ENCODE measurements at places on chromosomes 16 and 17.

DNA sequence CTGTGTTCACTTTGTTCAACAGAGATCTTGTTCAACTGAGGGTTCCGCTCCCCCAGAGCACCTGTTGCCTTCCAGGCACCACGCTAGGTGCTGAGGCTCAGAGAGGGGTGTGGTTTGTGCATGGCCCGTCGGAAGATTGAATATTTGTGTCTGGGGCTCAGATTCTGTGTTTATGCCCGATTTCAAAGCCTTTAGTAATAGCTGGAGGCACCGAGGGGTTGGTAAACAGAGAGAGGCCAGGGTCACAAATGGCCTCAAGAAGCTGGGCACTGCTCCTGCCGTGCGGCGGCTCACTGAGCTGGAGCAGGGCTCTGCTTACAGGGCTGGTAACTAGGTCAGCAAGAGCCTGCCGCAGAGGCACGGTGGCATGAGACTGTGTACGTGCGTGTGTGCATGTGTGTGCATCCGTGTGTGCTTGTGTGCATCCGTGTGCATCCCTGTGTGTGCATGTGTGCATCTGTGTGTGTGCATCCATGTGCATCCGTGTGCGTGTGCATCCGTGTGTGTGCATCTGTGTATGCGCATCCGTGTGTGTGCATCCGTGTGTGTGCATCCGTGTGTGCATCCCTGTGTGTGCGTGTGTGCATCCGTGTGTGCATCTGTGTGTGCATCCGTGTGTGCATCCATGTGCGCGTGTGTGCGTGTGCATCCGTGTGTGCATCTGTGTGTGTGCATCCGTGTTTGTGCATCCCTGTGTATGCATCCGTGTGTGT is 5.4 kb downstream of the ITGAE start:
- no peak for DNase-seq

DNA sequence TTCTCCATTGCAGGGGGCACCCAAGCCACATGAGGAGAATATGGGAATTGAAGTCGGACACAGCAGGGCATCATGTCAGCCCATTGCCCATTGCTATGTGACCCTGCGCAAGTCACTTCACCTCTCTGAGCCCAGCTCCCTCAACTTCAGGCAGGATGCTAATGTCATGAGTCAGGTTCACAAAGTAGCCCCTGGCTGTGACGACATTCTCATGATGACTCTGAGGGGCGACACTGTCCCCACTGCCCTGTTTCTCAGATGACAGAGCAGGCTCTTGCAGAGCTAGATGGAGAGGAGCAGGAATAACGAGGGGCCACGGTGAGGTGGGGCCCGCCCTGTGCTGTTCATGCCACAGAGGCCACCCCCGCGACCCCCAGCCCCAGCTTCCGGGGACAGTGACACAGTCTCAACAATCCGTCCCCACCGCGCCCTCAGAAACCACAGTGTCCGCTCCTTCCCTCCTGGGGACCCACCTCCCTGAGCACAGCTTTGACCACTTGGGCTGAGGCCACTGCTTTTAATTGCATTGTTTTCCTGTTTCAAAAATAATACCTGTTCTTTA is 13.2 kb upstream of the ZNF469 start:
- no peak for DNase-seq

GRCh38 chr17:61285526-61286320 is 113.9 kb upstream of the TBX2 start:
- DNase-seq, result no peak

GRCh38 chr16:78689028-78689427 is 589.6 kb downstream of the WWOX start:
- no peak for DNase-seq

- no peak for DNase-seq
These were observed 67.1 kb downstream of the PRKCB start for GRCh38 chr16:23902748-23903414.

- no peak for DNase-seq
These were observed 24.3 kb upstream of the GSG1L start for GRCh38 chr16:28087675-28088300.

- no peak for DNase-seq
These were observed 9.2 kb downstream of the MPV17L start for GRCh38 chr16:15404792-15405191.

DNA sequence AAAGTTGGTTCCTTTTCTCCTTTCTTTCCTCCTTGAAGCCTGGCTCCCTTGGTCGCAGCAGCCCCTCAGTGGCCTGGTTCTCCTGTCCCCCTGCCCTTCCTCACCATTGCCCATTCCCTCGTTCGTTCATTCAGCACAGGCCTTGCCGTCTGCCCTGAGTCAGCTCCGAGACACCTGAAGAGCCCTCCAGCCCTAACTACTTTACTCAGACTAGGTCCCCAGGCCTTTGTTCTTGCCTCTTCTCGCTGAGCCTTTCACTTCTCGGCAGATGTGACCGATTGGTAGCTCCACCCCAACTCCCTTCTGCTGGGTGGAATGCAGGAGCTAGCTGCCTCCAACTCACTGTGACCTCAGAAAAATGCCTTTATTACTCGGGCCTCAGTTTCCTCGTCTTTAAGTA is 7.0 kb upstream of the ADAM11 start:
- DNase-seq, result no peak

DNA sequence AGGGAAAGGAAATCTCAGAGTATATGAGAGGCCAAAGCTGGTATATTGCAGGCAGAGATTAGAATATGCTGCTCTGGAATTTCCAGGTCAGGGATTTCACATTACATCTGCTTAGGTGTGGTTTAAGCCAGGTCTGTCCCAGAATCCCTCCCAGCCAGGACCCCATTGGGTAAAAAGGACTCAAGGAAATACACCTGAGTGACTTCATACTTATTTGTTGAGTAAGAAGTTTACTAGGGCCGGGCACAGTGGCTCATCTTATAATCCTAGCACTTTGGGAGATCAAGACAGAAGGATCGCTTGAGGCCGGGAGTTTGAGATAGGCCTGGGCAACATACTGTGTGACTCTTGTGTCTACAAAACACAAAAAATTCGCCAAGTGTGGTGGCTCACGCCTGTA is 7.2 kb downstream of the PIPOX start:
- no peak for DNase-seq

DNA sequence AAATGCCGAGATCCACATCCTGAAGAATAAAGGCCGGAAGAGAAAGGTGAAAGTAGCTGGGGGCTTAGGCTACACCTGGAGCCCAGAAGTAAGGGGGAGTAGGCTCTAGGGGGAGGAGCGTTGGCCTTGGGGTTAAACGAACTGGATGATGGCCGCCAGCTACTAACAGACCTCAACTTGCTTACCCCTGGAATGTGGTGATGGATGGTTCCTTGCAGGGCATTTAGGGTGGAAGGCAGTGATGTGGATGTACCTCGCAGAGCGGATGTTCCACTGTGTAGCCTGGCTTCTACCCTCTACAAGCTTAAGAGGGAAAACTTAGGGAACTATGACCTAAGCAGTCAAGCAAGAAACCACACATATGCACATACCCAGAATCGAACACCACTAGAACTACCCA is 2.3 kb upstream of the MAZ start:
- no peak for DNase-seq

GRCh38 chr16:89001117-89002027 is 24.4 kb upstream of the CBFA2T3 start:
- DNase-seq, result no peak

DNA sequence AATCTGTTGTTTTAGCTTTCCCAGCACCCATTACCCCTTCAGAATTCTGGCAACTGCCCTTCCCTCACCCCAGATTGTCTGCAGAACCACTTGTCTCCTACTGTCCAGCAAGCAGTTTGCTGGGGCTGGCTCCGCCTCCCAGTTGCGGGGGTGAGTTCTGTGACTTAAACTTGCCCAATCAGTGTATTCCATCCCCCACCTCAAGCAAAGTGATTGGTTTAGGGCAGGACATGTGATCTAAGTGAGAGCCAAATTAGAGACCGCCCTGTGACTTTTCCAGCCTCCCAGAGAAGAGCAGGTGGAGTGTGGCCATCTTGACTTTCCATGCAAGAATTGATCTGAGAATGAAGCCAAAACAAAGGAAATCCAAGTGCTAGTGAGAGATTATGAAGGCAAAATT is 22.7 kb upstream of the SRCIN1 start:
- DNase-seq, result peak; percentile 53

DNA sequence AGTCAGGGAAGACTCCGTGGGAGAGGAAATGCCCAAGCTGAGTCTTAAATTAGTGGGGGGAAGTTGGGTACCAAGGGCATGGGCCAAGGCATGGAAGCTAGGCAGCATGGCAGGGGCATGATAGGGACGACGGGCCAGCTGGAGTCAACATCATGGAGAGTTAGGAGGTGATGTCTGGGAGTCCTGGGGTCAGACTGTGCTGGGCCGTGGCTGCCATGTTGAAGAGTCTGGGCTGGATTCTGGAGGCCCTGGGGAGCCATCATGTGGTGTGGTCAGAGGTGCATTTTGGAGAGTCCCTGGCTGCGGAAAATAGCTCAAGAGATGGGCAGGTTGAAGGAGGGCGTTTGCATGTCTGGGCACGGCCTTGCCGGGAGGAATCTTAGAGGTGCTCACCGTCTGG is 85.2 kb downstream of the SDR42E1 start:
- no peak for DNase-seq

- no peak for DNase-seq
These were observed 2.5 kb downstream of the CORO1A start for GRCh38 chr16:30185683-30186421.

GRCh38 chr16:15440852-15441251 is 6.5 kb downstream of the BMERB1 start:
- DNase-seq, result no peak

- DNase-seq, result no peak
These were observed 17.5 kb downstream of the LIMD2 start for GRCh38 chr17:63682441-63682840.

DNA sequence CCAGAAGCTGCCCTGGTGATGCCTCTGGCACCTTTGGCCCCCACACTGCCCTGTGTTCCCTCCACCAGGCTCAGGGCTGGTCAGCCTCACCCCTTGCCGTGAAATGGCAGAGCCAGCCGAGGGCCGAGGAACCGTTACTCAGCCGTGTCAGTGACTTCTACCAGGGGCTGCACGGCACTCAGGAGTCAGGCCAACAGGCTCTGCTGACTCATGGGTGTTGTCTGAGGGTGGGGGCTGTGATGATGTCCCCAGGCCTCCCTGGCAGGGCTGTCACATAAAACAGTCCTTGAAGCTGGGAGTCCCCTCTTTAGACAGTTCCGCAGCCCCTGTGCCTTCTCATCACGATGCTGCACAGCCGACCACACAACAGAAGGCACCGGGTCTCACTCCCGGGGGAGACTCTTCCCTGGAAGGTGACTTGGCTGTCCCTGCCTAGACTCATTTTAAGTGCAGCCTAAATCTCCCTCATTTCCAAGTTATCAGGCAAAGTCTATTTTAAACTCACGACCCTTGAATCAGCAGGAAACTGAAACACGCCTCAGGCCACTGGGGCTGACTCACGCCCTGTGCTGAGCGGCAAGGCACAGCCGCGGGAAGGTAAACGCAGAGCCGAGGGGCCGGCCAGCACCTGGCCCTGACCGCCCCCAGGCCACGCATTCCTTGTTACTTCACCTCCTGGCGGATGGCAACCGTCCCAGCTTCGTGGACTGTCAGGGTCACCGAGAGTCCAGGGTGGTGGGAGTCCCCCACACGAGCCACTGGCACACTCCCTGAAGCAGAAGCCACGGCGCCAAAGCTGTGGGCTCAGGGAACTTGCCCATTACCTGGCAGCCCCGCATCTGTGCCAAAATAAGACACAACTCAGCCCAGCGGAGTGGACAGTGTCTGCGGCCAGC is 102.6 kb downstream of the ZNF778 start:
- DNase-seq, result no peak

- DNase-seq, result no peak
These were observed 23.4 kb downstream of the GJD3 start for GRCh38 chr17:40340880-40341807.

DNA sequence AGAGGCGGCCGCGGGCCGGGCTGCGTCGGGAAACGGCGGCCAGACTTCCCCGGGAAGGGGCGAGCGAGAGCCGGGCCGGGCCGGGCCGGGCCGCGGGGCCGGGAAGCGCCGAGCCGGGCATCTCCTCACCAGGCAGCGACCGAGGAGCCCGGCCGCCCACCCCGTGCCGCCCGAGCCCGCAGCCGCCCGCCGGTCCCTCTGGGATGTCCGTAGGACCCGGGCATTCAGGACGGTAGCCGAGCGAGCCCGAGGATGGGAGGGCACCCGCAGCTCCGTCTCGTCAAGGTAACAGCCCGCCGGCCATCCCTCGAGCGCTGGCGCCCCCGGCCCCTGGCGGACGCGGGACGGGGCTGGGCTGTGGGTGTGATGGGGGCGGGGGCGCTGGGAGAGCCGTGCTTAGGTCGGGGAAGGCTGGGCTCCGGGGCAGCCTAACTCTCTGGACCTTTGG is at the start of gene CRHR1:
TSS of gene CRHR1 (plus strand) at position 28 of the 448 bp plus-strand sequence. CDS start at position 253, 225 bp downstream.
- DNase-seq, result no peak

GRCh38 chr17:40363111-40363827 is 1.3 kb downstream of the GJD3 start:
- DNase-seq, result no peak

GRCh38 chr17:30345527-30346075 is 11.7 kb upstream of the TMIGD1 start:
- DNase-seq, result no peak

- peak; percentile 54 for DNase-seq
These were observed 45.8 kb downstream of the AKAP1 start for GRCh38 chr17:57130708-57131461.

DNA sequence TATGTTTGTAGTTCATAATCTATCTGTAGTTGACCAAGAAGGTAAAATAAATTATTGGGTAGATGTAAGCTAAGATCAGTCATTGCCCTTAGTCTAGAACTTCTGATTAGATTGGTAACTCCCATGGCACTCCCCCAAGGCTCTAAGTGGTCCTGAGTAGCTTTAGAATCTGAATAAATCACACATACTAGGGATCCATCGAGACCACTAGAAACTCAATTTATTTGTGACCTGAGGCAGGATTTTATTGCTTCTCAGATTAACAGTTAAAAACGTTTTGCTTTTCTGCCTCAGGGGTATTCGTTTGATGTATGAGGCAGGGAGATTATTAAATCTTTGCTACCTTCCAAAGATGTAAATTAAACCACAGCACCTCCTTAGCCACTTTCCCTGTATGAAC is 24.9 kb downstream of the CMTR2 start:
- DNase-seq, result no peak

GRCh38 chr17:56121191-56122051 is 31.9 kb upstream of the ANKFN1 start:
- DNase-seq, result no peak

GRCh38 chr17:27418366-27418615 is 38.0 kb upstream of the KSR1 start:
- DNase-seq, result no peak

GRCh38 chr17:81097943-81098308 is 63.0 kb downstream of the BAIAP2 start:
- no peak for DNase-seq

DNA sequence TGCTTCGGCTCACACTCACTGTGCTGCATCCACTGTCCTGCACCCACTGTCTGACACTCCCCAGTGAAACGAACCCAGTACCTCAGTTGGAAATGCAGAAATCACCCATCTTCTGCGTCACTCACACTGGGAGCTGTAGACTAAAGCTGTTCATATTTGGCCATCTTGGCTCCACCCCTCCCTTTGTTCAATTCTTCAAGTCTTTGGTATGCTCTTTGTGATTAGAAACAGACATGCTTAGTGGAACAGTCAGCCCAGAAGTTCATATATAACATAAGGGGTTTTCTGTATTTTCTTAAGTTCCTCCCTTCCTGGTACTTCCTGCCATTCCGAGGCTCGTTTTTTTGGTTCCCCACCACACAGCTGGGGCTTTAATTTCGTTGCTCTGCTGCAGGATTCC is 398.5 kb upstream of the DYNLRB2 start:
- DNase-seq, result no peak

GRCh38 chr16:2791174-2791573 is 3.8 kb upstream of the PRSS33 start:
- no peak for DNase-seq

Data from NCI-H1436 treated with DMSO at 0.1 percent for 48 hours (cell line).